ENCODE measurements at places on chromosomes 3 and 15.

DNA sequence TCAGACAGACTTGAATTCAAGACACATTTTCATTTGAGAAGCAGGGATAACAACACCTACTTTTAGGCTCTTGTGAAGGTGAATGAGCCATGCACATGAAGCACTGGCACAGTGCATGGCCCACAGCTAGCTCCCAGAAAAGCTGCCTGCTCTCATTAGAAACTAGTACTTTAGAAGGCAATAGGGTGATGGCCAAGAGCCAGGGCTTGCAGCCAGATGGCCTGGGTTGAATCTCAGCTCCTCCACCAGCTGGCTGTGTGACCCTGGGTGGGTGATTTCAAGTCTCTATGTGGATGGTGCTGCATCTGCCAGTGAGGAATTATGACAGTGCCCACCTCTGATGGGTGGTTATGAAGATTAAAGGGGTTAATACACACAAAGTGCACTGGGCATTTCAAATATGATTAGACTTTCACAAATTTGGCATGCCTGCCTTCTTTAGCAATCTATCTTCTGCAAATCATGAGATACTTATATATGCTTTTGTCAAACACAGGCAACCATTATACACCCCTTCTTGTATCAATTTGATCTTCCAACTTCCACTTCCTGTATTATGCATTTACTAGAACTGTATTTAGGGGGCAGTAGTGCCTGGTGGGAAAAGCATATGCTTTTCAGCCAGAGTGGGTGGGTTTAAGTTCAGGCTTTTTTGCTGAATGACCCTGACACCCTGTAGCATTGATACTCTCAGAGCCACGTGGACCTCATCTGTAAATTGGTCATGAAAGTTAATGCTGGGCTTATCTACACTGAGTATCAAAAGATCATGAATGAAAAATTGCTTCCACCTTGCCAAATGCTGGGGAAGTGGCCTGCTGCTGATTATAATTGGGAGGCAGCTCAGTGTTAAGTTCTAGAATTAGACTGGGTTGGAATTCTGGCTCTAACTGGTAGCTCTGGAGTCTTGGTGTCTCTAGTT is 34.7 kb upstream of the RBP1 start:
- DNase-seq: no peak

DNA sequence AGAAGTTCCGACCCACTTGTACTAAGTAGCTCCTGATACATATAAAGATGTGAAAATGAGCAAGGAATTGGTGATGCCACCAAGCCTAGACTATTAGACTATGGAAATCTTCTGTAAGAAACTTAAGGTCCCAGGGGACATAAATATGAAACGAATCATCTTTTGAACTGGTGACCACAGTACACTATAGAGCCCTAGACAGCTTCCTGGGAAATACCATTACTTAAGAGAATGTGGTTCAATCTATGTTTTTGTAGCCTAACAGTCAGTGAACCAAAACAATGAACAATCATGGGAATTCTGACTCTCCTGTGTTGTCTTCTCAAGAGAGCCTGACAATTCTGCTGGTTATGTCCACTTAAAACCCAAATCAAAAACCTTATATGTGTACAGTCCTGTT is 191.6 kb downstream of the GREM1 start:
- peak; percentile 70 for DNase-seq

DNA sequence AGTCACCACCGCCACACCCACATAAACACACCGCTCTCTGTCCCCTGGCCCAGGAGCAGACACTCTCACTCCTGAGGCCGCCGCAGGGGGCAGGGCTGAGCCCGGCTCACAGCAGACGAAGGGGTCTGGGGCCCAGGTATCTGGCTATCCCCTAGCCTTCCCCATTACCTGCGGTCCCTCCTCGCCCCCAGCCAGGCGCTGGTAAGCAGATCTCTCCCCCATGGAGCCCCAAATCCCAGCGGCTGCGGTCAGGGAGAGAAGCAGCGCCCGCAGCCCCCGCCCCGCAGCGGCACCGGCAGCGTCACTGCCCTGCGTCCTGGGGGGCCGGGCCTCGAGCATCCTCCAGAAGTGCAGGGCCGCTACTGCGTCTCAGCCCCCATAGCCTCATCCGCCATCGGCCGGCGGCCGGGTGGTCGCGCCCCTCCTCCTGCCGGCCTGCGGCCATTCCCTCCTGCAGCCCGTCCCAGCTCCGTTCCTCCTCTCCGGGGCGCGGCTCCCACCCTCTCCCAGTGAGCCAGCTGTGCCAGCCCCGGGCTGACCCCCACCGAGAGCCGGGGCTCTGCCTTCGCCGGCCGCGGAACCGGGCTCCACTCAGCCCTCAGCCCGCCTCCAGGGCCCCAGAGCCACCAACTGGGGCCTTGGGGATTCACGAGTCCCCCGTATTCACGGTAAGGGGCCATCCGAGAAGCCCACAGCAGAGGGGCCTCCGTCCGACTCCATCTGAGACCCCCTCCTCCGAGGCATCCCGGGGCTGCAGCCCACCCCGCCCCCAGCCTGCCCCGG is 13.1 kb downstream of the TNK2 start:
- no peak for DNase-seq

- DNase-seq: no peak
Observed at GRCh38 chr3:107976202-107976800, 114.5 kb downstream of the CD47 start.

DNA sequence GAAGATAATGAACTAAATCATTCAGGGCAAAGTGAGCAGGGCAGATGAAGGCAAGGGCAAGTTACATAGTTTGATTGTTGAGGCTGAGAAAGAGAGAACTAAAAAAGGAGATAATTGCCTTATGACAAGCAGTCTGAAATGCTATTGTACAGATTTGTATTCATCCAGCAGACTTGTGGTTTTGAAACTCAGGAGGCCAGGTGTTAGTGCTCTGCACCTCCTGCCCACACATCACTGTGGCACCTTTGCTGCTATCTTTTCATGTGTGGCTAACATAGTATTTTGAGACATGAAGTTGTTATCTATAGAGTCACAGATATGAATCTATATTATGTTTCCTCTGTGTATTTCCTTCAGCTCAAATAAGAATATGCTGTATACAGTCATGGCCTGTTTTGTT is 24.3 kb upstream of the SUCLG2 start:
- DNase-seq: no peak

DNA sequence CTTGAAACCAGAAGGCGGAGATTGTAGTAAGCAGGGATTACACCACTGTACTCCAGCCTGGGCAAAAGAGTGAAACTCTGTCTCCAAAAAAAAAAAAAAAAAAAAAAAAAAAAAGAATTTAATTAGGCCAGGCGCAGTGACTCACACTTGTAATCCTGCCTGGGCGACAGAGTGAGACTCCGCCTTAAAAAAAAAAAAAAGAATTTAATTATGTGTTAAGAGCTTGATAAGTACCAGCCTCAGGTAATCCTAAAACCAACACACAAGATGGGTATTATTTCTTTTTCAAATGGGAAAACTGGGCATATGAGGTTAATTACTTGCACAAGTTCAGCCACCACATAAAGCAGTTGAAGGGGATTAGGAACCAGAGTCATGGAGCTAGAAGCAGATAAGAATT is 49.0 kb downstream of the PBRM1 start:
- DNase-seq: no peak

- no peak for DNase-seq
Observed at GRCh38 chr3:49725906-49726681, 2.3 kb upstream of the GMPPB start.

- DNase-seq: no peak
Observed at GRCh38 chr3:20185331-20185678, 701 bp downstream of the SGO1 start.

GRCh38 chr3:33786565-33787327 is 11.7 kb upstream of the PDCD6IP start:
- no peak for DNase-seq

DNA sequence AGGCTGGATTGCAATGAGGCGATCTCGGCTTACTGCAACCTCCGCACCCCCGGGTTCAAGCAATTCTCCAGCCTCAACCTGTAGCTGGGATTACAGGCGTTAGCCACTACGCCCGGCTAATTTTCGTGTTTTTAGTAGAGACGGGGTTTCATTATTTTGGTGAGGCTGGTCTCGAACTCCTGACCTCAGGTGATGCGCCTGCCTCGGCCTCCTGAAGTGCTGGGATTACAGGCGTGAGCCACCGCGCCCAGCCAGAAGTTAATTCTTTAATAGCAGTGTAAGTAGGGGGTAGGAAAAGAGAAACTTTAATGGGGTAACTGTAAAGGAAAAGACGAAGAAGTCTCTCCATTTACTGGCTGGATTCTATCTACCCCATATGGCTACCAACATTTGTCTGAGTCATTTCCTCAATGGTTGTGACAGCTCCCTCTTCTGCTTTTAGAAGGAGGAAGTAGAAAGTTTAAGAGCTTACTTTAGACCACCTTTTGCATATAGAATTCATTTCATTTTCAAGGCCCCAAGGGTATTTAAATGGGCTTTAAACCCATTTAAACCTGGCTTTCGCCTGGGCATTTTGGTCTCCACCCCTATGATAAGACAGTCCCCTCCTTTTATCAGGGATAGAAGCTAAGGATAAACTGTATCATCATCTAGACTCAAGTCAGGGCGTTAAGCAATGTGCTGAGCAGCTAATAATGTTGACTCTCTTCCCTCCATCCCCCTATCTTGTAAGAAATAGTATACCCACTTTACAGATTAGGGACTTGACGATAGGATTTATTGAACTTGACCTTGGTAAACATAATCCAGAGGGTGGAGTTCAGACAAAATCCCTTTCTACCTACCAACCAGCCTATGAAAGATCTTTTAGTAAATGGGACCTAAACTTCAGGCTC is 1.1 kb upstream of the CDV3 start:
- no peak for DNase-seq
